CD4-positive, alpha-beta T cell treated with Interleukin-15 for 4 hours (primary cell): ENCODE measurements at places on chromosomes 16 and 17.

DNA sequence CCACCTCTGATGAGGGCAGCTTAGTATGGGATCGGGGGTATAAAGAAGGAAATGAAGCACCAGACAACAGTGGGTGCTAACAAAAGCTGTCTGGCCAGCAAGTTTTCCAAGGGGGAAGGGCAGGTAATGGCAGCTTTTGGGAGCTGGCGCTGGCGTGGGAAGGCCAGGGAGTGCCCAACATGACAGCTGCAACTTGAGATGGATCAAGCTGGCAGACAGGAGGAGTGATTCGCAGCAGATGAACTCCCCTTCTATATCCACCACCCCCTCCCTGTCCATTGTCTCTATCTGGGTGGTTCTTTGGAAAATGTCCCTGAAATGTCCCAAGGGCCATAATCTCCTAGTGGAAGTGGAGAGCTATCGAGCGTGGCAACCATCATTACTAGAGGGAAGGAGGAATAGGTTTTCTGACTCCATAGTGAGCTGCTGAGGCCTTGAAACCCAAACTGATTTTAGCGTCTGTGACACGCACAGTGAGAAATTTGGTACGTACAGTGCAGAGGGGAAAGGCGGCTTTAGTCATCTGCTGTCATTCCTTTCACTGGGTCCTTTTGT lies 4.8 kb upstream of the INPP5K start:
- DNase-seq = no peak

- no peak for DNase-seq
Measured at GRCh38 chr17:8001976-8002720, at the start of gene GUCY2D. Gene GUCY2D (plus strand): TSS chr17:8002615. CDS start chr17:8003048, 433 bp downstream.

DNA sequence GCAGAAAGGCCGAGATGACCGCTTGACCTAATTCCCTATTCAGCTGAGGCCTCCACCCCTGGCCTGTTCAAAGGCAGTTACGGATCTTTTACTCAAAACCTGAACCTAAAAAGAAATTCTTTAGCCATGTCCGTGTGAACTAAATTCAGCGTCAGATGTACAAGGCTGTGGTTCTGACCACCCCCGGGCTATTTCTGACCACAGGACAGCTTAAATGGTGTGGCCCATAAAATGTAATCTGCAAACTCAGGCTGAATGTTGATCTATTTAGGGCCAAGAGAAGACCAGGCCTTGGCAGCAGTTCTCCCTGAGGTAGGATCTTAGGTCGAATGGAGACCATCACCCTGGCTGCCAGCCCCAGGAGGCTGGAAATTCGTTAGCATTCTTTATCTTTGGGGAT lies 485.5 kb downstream of the WWOX start:
- no peak for DNase-seq

GRCh38 chr17:38747463-38748148 lies 530 bp downstream of the PCGF2 start:
- DNase-seq = no peak

GRCh38 chr17:79031996-79032875 lies 8.3 kb downstream of the C1QTNF1 start:
- no peak for DNase-seq

DNA sequence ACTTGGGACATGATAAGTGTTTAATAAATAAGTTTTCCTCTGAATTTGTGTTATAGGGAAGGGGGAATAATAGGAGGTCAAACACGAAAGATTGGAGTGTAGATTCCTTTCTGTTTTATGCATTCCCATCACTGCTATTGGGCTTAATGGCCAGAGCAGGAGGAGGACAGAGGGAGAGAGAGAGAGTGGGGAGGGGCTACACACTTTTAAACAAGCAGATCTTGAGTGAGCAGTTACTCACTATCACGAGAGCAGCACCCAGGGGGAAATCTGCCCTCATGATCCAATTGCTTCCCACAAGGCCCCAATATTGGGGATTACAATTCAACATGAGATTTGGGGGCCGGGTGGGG lies 505.0 kb downstream of the GRIN2A start:
- DNase-seq = no peak

- peak; percentile 26 for DNase-seq
Measured at GRCh38 chr17:2023692-2024571, 1.2 kb downstream of the RTN4RL1 start.

GRCh38 chr17:9162275-9162985 lies 141.1 kb downstream of the NTN1 start:
- no peak for DNase-seq

GRCh38 chr17:7095625-7096024 lies 15.6 kb upstream of the CLEC10A start:
- DNase-seq = no peak

- no peak for DNase-seq
Measured at GRCh38 chr16:81738783-81739496, 40.2 kb upstream of the PLCG2 start.

DNA sequence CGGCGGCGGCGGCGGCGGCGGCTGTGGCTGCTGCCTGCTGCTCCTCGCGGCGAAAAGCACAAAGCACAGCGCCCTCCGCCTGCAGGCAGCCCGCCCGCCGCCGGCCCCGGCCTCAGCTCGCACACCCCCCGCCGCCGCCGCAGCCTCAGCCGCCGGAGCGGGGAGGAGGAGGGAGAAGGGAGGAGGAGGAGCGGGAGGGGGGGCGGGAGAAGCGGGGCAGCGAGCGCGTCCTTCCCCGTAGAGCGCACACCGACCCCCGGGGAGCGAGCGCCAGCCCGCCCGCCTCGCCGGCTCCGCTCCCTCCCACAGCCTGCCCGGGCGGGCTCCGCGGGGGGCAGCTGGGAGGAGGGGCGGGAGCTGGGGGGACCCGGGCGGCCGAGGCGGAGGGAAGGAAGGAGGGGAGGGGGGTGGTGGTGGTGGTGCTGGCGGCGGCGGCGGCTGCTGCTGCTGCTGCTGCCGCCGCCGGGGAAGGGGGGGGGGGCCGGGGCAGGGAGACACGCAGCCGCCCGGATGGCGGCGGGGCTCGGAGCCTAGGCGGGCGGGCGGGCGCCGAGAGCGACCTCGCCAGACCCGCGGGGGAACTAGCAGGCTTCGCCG lies at the start of gene UBTF:
Gene UBTF (minus strand): TSS at position 60 of the 597 bp plus-strand sequence. CDS start 1,446 bp downstream, outside the sequence.
- peak; percentile 76 for DNase-seq

- DNase-seq = peak; percentile 70
Measured at GRCh38 chr16:50548125-50548908, at the start of gene NKD1. Gene NKD1 (plus strand): TSS chr16:50548396. CDS start chr16:50548554, 158 bp downstream.

GRCh38 chr17:81341516-81342268 lies 46.6 kb upstream of the SLC38A10 start:
- no peak for DNase-seq

DNA sequence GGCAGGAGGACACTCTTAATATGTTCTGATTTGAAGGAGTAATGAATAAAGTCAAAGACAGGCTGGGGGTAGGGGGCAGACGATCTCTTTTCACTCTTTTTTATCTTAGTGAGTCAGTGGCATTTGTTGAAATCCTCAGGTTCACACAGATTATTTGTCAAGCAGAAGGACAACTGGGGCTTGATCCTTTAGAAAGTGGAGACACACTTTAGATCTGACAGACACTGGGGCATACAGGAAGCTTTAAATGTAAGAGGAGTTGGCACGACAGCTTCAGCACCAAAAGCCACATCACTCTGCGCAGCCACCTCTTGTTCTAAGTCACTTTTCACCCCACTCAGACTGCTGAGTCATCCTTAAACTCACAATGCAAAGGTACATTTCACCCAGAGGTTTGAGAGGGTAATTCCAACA lies 121.5 kb downstream of the STXBP4 start:
- DNase-seq = peak; percentile 68

DNA sequence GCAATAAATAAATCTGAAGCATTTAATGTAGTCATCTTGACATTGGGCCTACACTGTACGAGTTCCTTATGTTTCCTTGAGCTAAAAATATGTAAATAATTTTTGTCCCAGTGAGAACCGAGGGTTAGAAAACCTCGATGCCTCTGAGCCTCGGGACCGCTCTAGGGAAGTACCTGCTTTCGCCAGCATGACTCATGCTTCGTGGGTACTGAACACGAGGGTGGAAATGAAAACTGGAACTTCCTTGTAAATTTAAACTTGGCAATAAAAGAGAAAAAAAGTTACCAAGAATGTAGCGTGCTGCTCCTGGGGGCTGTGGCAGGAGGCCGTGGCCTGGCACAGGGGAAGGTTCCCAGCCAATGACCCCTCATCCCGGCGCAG lies 74.1 kb downstream of the SOCS1 start:
- DNase-seq = peak; percentile 13

- no peak for DNase-seq
Measured at GRCh38 chr17:55284944-55285339, 20.2 kb downstream of the HLF start.

DNA sequence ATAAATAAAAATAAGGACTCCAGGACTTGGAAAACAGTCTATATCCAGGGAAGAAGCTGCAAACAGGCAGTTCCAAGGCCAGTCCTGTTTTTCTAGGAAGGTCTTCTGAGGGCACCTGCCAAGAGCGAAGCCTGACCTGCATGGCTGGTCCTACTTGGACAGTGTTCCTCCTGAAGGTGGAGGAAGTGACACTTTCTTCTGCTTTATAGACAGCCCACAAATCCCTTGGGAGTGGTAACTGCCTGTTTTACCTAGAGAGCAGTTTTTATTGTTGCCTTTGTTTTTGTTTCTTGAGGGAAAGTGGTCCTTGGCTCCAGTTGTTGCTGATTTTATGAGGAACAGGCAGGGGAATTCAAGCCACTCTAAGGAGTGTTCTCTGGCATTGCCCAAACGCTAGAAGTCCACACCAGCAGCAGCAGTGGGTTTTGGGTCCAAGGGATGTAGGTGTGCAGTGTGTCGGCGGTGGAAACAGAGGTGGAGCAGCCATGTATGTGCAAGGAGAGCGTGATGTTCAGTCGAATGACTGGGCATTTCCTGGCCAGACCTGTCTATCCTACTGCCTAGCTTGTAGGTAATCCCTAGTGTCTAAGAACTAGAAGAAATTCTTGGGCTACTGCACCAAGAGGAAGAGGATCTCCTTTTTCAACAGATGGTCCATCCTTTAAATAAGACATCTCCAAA lies 35.3 kb downstream of the LDHD start:
- DNase-seq = no peak

- DNase-seq = no peak
Measured at GRCh38 chr16:88804552-88805339, 1.2 kb downstream of the CDT1 start.

DNA sequence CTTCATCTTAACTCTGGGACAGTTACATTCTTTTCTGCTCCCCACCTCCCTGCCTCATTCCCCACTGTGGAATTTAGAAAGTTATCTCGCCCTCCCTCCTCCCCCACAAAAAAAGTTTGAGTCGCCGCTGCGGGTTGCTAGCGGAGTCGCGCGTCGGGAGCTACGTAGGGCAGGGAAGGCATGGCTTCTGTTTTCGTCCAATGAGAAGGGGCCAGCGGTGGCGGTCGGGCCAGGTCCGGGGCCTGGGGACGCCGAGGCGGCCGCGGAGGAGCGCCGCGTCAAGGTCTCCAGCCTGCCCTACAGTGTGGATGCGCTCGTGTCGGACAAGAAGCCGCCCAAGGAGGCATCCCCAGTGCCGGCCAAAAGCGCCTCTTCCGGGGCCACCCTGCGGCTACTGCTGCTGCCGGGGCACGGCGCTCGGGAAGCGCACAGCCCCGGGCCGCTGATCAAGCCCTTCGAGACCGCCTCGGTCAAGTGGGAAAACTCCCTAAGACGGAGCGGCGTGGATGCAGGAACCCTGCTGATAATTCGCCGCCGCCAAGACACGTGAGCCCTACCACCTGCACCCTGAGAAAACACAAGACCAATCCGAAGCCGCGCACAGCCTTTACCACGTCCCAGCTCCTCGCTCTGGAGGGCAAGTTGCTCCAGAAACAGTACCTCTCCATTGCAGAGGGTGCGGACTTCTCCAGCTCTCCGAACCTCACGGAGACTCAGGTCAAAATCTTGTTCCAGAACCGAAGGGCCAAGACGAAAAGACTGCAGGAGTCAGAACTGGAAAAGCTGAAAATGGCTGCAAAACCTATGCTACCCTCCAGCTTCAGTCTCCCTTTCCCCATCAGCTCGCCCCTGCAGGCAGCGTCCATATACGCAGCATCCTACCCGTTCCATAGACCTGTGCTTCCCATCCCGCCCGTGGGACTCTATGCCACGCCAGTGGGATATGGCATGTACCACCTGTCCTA lies 8.9 kb downstream of the OR4D1 start:
- DNase-seq = peak; percentile 47

- no peak for DNase-seq
Measured at GRCh38 chr16:27572711-27573110, 22.8 kb downstream of the KATNIP start.

GRCh38 chr16:64738321-64738960 lies 383.4 kb downstream of the CDH11 start:
- no peak for DNase-seq

DNA sequence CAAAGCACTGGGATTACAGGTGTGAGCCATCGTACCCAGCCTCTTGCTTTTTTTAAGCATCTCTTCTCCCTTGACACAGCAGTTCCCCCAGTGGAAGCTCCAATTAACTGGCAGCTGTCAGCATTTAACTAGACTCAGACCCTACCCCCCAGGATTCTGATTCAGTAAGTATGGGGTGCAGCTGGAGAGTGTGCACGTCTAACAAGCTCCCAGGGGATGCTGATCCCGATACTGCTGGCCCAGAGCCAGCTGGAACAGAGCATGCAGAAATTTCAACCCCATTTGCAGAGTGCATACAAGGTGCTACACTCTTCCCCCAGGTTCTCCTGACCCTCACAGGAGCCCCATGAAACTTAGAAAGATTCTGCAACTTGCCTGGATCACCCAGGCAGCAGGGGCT lies 27.7 kb upstream of the BCO1 start:
- no peak for DNase-seq

GRCh38 chr17:14859542-14859941 lies 405.6 kb downstream of the PMP22 start:
- DNase-seq = no peak

- no peak for DNase-seq
Measured at GRCh38 chr17:63534816-63535455, 11.8 kb downstream of the KCNH6 start.

DNA sequence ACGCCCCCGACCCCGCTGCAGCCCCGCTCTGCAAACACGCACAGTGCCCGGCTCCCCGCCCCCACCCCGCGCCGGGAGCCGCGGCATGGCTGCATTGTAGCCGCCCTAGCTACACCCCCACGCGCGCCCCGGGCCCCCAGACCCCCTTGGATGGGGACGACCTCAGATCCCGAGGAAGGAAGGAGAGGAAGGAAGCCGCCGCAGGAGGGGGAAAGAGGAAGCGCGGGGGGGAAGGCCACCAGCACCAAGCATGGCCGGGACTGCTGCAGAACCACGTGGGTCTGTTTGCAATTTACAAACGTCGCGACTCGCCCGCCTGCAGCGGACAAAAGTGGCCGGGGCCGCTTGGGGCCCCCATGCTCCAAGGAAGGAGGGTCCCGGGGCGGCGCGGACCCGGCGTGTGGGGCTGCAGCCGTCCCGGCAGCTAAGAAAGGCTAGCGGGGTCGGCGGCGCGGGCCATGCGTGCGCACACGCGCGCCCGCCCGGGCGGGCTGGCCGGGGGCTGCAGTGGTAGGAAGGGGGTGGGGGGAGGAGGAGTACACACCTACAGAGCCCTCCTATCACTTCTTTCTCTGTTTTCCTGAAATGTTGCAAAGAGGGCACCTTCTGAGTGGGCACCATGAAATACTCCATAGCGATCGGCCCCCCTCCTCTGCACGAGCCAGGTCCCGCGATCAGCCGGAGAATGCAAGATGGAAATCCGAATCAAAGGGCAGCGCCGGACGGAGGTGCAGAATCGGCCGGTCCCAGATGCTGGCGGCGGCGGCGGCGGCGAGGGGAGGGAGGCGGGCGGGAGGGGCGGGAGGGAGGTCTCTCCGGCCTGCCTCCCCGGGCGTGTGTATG lies 488 bp downstream of the TFAP4 start:
- peak; percentile 21 for DNase-seq

- no peak for DNase-seq
Measured at GRCh38 chr17:13736916-13737315, 135.2 kb upstream of the HS3ST3A1 start.
